ENCODE measurements at places on chromosomes 5 and 9.

DNA sequence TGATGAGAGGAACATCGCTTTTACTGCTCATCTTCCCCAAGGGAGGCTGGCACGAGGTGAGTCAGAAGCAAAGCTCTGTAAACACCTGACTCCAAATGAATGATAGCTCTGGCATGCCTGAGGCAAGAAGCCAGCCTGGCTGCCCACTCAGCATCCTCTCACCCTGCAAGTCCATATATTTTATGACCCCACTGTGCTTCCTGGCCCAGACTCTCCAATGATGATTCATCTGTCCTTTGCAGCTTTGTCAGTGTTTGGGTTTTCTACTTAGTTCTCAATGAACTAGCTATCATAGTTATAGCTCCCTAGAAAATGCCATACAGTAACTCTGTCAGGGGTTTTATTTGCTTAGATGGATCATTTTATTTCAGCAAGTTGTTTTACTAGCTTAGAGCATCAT, 52.1 kb upstream of the FSTL4 start:
- no peak for DNase-seq

GRCh38 chr5:1908931-1909330, 26.2 kb upstream of the IRX4 start:
- DNase-seq, result no peak

DNA sequence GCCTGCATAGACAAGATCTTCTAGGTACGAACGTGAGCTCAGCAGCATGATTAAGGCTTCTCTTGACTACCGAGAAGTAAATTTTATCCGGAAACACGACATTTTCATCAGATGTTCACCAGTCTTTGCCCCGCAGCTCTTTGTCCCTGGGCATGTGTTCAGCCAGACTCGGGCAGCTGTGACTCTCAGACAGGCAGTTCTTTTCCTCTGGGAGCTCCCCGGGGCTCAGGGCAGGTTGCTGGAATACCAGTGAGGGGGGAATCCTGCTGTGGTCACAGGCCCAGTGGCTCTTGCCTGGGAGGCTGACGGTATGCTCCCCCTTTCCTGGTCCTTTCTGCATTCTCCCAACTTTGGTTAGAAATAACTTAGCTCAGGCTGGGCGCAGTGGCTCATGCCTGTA, 186.1 kb downstream of the GNA14 start:
- no peak for DNase-seq

DNA sequence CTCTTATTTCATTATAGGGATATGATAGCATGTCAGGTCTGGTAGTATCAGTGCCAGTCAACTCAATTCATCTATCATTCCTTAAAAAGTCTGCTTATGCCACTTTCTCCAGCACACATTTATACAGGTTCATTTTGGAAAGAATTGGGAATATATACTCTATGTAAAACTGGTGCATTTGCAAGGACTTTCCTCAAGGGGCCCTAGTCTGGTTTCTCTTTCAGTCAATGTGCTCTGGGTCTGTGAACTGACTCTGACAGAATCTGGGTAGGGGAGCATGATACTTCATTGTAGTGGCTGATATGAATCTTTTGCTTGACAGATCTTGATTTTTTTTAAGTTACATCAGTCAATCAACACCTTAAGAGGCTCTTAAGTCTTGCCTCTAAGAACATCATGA, 313.9 kb downstream of the HTR1A start:
- DNase-seq, result no peak

DNA sequence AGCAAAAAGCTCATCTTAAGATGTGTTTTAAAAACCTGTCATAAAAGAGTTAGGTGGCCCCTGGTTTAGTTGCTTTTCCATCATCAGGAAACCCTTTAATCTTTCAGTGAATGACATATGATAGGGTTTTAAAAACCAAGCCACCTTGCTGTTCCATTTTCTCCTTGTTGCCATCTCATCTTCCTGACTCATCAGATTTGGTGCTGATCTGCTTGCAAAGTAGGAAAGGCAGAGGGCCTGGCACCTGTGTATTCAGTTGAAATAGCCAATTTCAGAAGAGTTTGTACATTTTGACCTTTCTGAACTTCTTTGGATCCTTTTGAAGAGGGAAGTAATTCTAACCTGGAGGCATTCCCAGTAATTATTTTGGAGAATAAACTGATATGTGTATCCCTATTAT, 272.7 kb downstream of the CD180 start:
- DNase-seq, result no peak

GRCh38 chr5:134327327-134327726, 39.6 kb downstream of the CDKL3 start:
- DNase-seq, result no peak

GRCh38 chr5:32678472-32678871, 32.6 kb upstream of the NPR3 start:
- DNase-seq, result no peak

GRCh38 chr9:110382731-110383130, 45.1 kb upstream of the TXNDC8 start:
- DNase-seq, result no peak

DNA sequence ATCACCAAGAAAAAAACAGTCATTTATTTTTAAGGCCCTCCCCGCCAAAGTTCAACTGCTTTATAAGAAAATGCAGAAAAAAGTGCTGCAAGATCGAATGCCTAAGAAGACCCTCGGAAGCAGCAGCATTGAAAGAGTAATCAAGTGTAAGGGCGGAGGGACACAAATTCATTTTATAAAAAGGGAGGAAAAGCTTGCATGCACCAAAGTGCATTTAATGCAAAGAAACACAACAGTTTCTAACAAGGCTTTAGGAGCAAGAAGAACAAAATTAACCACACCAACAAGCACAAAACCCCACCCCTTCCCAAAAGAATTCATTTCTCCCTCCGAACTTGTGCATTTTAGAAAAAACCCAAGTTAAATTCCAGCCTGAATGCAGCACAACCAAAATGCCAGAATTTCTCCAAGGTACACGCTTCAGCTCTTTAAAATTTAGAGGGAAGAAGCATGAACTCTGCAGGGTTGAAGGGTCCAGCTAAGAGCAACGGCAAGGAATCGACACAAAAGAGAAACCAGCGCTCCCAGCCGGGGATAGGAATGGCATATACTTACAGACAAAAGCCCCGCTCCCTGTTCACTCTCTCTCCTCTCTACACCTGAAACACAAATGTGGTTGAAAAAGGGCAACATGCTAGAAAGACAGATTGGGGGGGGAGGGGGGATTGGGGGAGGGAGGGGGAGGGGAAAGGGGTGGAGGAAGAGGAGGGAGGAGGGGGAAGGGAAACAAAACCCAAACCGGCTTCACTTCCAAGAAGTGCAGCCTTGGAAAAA, at the start of gene NREP:
Gene NREP, minus strand, starts transcription at position 614 of the 774 bp plus-strand sequence. CDS start 1,422 bp downstream, outside the sequence.
- DNase-seq, result no peak

DNA sequence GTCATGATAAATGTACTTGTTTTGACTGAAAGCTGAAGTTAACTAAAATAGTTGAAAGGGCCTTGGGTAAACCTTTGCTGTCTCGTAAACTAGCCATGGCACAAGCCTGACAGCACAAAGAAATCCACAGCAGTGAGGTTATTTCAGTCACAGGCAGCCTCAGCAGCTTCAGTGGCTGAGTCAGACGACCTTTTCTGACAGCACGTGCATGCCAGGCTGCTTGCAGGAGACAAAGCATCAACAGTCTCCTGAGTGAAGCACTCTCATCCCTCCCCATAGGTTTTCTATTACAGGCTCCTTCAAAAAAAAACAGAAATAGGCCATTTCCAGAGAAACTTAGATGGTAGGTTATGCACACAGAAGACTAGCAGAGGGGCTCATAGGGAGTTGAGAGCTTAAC, 34.6 kb downstream of the OXCT1 start:
- no peak for DNase-seq

GRCh38 chr5:756865-757345, 27.6 kb downstream of the ZDHHC11B start:
- DNase-seq, result no peak

- DNase-seq, result no peak
These were observed 731 bp downstream of the PRR16 start for GRCh38 chr5:120464627-120465435.

GRCh38 chr9:108772301-108772894, 83.4 kb downstream of the ACTL7B start:
- DNase-seq, result no peak

DNA sequence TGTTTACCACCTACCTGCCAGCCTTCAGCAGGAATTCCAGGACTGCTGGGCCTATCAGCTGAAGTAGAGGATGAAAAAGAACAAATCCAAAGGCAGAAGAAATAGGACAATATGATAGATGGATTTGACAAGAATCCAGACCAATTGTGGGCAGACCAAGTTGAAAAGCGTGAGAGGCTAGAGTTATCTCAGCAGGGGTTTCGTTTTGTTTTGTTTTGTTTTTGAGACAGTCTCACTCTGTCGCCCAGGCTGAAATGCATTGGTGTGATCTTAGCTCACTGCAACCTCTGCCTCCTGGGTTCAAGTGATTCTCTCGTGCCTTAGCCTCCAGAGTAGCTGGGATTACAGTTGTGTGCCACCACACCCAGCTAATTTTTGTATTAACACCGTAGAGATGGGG, 113.2 kb downstream of the PALM2AKAP2 start:
- no peak for DNase-seq

Data from DMS79 (cell line).